Melanocyte of skin (primary cell): ENCODE measurements at places on chromosomes 12 and 14. TPM values are rescaled to one million over a fixed set of nuclear protein-coding genes. Genes with fewer than 3 reads are reported as not detected.

Gene DNAH10
- 0.15 and 9.7 TPM in 2 replicates for total RNA-seq

Gene SRP54
- total RNA-seq, result 78.9 and 97.2 TPM in 2 replicates

Gene TAS2R7
- total RNA-seq, result not detected in 2 replicates

Gene METAP2
- 49.0 and 80.4 TPM in 2 replicates for total RNA-seq

Gene ATF7
- total RNA-seq, result 11.7 and 14.9 TPM in 2 replicates

Gene TAS2R13
- total RNA-seq, result 1.7 and 3.0 TPM in 2 replicates

Gene TAS2R42
- total RNA-seq, result not detected in 2 replicates

Gene GPR84
- under 0.01 TPM in 1 of 2 replicates, not detected in the other for total RNA-seq

Gene KLRB1
- not detected in 2 replicates for total RNA-seq

Gene B4GALNT1
- total RNA-seq, result 10.2 and 11.7 TPM in 2 replicates

Gene KERA
- total RNA-seq, result not detected in 2 replicates

Gene FOXA1
- not detected in 2 replicates for total RNA-seq

Gene KRT83
- not detected in 2 replicates for total RNA-seq

Gene DHH
- total RNA-seq, result under 0.01 TPM in 2 replicates

Gene GALNT8
- not detected in 2 replicates for total RNA-seq

Gene KRT7
- total RNA-seq, result 1.00 and 1.5 TPM in 2 replicates

Gene PCED1B
- 0.69 and 0.73 TPM in 2 replicates for total RNA-seq

Gene CPM
- 1.3 and 5.1 TPM in 2 replicates for total RNA-seq

Gene ZC2HC1C
- 1.4 and 2.9 TPM in 2 replicates for total RNA-seq

Gene IL23A
- 0.33 TPM in 1 of 2 replicates, not detected in the other for total RNA-seq

Gene LHX5
- total RNA-seq, result not detected in 2 replicates

Gene LRIG3
- 13.8 and 35.6 TPM in 2 replicates for total RNA-seq

Gene PLEKHD1
- total RNA-seq, result under 0.01 TPM in 1 of 2 replicates, not detected in the other
